Fibroblast of skin of scalp (primary cell): ENCODE measurements at places on chromosomes 6 and 20.
A peak's percentile ranks its signal among the peaks of the same experiment; 100 is the strongest.

DNA sequence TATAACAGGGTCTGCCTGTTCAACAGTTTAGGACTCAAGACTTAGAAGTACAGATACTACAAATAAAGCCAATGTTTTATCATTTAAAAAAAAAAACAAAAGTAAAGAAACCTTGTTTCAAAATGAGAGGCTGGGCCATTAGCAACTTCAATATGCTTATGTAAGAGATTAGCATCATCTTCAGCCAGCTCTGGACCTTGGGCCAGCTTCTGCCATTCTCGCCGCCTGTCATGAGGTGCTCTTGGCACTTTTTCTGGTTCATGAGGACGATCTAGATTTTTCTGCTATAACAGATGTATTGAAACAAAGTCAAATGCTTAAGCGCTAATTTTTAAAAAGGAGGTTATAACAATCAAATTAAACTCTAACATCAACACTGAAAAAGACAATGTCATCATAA, 74.2 kb downstream of the WASF1 start:
- no peak for DNase-seq

DNA sequence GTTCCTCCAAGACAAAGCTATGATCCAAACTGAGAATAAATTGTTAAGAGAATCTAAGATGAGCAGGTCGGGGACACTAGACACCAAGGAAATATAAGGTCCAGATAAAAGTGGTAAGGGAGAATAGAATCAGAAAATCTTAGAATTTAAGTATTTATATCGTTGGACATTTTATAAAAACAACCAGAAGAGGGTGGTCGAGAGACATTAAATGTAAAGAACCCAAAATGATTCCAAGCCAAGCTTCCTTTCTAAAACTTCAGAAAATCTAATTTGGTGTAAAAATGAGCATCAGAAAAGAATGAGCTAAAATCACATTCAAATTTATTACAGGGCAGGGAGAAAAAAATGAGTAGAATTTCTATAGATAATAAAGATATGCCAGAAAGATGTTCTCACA, 97.8 kb upstream of the OGFRL1 start:
- peak; percentile 23 for DNase-seq

DNA sequence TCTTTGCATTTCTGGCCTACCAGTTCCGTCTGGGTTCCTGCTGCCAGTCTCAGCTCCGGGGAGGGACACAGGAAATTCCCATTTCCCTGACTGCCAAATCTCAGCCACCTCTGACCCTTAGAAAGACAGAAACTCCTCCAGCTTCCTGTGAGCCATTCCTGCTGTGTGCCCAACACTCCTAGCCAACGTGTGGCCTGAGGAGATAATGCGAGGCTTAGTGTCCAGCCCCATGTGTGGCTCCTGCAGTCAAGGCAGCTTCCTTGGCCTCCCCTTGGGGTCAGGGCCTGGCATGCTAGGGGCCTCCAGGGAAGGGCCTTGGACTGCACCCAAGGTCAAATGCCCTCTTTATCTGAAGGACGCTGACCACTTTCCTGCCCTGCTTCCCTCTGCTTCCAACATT, 45.1 kb downstream of the MAFB start:
- DNase-seq, result no peak

DNA sequence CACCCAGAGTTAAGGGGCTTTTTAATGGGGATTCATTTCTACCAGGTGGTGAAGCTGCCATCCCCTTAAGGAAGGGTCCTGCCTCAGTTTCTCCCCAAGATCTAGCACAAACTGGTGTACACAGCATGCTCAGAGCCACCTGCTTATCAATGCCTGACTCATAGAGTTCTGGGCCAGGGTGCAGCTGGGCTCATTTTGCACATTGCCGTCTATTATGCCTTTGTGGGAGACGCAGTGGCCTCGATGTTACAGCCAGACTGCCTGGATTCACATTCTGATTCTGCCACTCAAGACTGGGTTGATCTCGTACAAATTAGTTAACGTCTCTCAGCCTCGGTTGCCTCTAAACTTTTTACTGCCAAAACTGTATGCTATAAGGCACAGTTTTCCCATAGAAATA, 365.7 kb downstream of the ZFAND3 start:
- DNase-seq, result no peak

- DNase-seq, result peak; percentile 38
Measured at GRCh38 chr6:139569566-139569965, 195.1 kb upstream of the CITED2 start.

- DNase-seq, result no peak
Measured at GRCh38 chr20:56195946-56196345, 52.6 kb upstream of the MC3R start.

DNA sequence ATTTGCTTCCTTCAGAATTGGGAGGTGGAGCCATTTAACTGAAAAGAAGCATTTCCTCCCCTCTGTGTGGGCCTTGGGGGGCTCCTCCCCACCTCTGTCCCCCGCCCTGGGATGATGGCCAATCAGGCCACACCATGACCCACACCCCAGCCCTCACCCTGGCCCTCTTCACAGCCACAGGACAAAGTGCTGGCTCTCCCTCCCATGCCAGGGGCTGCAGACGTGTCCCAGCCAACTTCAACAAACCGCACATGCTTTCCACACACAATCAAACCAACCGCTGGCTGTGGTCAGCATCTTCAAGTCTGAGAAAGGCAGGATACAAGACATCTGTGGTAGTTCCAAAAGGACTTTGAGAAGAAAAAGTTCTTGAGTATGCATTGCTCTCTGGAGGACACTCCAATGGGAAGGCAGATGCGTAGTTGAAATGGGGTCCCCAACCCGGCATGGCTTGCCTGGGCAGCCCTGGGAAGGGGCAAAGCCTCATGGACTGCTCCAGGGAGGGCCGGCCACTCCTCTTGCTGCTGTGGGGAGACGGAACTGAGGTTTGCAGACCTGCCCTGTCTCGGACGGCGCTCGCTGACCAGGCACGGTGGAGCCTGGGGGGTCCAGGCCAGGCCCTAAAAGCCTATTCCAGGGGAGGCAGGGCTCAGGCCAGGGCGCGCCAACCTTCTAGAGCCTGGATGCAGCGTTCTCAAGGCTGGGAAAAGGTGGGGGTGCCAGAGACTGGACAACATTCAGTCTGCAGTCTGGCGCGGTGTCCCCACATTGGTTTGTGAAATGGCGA, 12.2 kb downstream of the TTLL2 start:
- DNase-seq, result peak; percentile 6

DNA sequence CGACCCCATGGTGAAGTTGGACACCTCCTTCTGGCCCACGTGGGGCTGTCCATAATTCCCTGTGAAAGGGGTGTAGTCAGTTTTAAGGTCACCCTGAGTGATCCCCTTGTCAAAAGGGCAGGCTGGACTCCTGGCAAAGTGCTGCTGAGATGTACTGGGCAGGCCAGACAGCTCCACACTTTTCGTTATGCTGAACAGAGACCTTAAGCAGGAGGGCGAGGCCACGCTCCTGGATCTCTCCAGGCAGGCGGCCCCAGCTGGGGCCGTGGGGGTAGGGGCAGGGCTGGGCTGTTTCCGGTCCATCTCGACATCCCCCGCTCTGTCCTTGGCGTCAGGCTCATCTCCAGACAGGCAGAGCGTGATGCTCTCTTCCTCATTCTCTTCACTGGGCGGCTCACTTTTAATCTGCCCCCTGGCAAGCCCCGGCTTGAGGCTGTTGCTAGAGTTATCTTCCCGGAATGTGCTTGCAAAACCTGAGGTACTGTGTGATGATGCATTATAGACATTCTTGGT, 56.7 kb downstream of the GJA10 start:
- peak; percentile 33 for DNase-seq

DNA sequence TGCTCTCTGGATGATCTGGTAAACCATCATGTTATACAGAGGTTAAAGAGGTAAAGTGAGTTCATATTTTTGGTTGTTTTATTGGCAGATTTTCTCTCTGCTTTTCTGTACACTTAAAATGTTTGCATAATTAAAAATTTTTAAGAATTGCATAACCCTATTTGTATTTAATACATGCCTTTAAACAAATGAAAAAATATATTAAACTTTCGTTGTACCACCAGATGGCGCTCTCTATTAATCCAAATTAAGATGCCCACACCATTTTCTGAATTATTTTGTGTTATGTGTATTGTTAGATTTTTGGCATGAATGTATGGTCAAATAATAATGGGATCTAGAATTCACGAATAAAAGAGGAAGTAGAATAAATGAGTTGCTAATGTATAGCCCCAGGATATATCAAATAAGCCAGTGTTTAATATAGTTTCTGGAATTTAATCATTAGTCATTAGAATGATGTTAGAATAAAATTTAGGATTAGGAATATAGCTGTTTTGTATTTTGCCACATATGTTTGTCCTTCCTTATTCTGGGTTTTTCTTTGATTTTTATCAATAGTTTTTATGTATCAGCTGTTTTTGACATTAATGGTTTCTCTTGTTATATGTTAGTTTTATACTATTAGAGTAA, 38.9 kb downstream of the SMAP1 start:
- peak; percentile 54 for DNase-seq

DNA sequence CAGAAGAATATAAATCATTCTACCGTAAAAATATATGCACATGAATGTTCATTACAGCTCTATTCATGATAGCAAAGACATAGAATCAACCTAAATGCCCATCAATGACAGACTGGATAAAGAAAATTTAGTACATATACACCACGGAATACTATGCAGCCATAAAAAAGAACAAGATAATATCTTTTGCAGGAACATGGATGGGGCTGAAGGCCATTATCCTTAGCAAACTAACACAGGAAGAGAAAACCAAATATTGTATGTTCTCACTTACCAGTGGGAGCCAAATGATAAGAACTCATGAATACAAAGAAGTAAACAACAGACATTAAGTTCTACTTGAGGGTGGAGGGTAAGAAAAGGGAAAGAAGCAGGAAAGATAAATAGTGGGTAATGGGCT, 8.4 kb downstream of the KHDC1L start:
- no peak for DNase-seq

DNA sequence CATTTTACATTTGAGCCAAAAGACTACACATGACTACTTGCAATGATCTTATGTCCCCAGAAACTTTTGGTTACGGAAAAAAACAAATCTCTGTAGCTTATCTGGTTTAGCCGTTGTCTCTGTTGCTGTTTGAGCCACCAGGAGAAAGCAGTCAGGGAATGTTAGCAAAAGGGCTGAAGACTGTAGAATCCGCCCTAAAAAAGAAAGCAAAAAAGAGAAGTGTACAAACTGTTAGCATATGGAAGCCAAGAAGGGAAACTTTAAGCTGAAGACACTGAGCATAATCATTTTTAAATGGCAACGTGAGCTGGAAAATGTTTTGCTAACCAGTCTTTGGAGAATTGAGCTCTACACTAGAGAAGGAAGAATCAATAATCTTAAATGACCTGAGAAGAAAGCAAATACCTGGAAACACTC, 69.9 kb upstream of the MYLIP start:
- no peak for DNase-seq

- no peak for DNase-seq
Measured at GRCh38 chr20:23645575-23645974, 7.8 kb upstream of the CST3 start.

- no peak for DNase-seq
Measured at GRCh38 chr6:124858564-124858963, 103.7 kb upstream of the RNF217 start.

DNA sequence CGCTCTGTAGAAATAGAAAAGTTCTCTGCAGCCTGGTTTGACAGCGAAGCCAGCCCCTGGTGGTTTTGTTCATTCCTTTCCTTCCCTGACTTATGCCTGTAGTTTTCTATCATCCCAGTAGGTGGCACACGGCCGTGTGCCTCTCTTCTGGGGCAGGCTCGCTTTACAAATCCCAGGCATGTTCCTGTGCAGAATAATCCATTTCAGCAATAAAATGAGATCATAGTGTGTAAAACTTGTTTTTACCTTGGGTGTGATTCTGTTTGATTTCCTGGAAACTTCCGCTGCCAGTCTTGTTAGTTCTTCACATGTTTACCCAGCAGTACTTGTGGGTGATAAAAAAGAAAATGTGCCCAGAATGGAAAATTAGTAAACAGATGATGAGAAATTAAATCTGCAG, 7.4 kb upstream of the INSM1 start:
- peak; percentile 57 for DNase-seq

GRCh38 chr20:23666698-23667097, 22.1 kb downstream of the CST4 start:
- DNase-seq, result no peak

- DNase-seq, result peak; percentile 65
Measured at GRCh38 chr6:16684896-16685554, 76.2 kb downstream of the ATXN1 start.

DNA sequence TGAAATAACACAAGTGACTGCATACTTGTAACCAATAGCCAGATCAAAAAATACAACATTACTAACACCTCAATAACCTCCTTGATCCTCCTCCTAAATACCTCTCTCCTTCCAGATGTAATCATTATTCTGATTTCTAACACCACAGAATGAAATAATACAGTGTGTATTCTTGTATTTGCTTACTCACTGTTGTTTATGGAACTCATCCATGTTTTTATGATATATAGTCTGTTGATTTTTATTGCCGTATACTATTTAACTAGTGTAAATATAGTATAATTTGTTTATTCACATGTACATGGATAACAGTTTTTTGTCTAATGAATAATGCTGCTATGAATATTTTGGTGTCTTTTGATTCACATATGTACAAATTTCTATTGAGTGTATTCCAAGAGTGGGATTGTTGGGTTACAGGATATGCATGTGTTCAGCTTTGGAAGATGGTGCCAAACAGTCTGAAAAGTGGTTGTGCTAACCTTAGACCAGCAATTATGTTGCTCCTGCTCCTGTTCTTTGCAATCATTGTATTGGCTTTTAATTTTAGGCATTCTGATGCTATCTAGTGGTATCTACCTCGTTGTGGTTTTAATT, 11.5 kb downstream of the TTK start:
- no peak for DNase-seq

DNA sequence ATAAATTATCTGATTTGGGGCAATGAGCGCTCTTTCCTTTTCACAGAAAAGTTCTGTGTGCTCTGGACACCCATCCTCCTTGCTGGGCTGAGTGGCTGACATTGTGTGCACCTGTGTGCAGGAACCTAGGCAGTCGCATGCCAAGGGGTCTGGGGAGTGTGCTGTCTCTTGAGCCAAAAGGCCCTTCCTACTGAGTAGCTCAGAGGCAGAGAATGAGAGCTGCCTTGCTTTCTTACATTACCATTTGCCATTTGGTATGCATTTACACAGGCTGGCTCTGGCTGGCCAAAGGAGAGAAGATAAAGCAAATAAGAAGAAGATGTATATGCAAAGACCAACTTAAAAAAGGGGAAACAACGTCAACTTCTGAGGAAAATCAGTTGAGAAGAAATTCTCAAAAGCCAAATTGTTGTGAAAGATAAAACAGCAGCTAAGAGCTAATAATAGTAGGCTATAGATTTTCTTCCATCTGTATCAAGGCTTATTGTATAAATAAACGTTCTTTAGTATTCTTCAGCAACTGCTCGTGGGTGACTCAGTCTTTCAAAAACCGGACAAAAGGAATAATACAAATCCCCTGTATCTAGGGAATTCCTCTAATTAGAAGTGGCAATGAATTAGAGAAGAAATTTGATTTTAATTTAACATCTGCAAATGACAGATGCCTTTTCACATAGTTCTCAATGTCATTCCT, 121.9 kb downstream of the INSM1 start:
- DNase-seq, result no peak

DNA sequence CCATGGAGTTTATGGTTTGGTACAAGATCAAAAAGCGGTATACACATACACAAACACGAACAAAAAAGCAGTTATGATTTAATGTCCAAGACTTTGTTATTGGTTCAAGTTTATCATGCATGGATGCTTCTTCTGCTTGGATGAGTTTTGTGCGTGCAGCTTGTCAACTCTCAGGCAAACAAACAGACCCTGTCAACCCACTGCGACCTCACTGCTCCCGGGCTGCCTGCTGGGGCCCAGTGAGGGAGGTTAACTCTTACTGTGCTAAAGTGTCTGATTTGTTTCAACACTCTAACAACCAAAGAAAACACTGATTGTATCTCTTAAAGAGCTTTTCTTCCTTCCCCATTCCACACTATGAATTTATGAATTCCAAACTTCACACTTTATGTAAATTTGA, 26.8 kb upstream of the DDR1 start:
- DNase-seq, result no peak
